ENCODE measurements at places on chromosomes 2 and 18.
A peak's percentile ranks its signal among the peaks of the same experiment; 100 is the strongest.

GRCh38 chr18:37661061-37661460 is 95.5 kb upstream of the CELF4 start:
- no peak for DNase-seq

DNA sequence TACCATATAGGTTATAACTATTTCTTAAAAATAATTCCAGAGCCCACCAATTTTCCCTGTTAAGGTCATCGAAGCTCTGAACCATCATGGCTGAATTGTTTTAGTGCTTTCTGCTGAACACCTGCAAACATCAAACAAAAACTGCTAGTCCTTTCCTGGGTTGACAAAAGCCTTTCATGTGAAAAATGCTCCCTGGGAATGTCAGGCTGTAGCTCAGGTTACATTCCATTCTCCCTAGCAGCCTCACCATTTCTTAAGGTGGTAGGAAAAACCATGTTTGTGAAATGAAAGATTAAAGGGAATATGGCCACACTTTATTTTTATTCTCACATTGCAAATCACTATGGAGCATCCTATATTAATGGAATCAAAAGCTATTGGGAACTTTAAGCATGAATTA is 5.7 kb downstream of the TCF4 start:
- DNase-seq: no peak

GRCh38 chr2:23563673-23564614 is 179.0 kb downstream of the KLHL29 start:
- peak; percentile 54 for DNase-seq

GRCh38 chr2:234981197-234982095 is 29.6 kb downstream of the SH3BP4 start:
- DNase-seq: peak; percentile 99

GRCh38 chr18:59835605-59836379 is 64.0 kb upstream of the PMAIP1 start:
- DNase-seq: no peak

DNA sequence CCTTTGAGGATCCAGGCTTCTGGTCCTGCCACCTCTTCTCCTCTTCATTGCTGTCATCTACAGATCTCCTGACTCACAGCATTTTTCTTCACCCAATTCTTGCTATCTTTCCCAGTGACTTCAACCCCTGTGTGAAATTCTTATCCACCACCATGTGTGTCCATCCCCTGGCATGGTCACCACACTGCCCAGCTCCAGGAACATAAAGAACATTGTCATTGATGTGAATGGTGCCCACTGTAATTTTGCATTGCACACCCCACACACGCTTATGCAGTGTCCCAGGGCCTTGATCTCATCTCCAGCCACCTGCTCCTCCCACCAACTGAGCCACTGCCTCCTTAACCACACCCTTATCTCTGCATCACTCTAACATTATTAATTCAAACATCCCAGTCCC is 85.3 kb downstream of the C1D start:
- no peak for DNase-seq

DNA sequence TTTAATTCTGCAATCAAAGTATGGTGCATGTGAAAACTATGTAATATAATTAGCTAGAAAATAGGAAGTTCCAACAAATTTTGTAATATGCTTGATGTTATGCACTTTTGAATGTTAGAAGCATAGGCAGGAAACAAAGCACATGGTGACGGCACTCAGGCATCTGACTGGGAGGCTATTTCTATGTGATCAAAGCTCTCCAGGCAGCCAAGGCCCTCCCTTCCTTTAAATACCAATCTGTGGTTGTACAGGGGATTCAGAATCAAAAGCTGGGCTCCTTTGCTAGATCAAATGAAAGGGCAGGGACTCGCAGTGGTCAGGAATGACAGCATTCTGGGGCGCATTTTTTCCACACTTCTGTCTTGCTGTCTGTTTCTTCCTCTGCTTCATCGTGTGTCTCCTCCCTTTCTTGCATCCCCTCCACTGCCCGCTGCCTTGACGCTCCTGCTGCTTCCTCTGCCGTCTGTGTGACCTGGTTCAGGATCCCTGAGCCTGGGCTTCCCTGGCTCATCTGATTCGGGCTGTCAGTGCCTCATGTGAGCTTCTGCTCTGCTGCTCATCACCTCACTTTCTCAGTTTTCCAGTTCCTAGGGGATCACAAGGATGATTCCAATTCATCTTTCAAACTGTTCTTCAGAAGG is 30.9 kb downstream of the TMEM182 start:
- DNase-seq: no peak

- DNase-seq: no peak
Measured at GRCh38 chr18:49613641-49614151, 51.8 kb downstream of the LIPG start.

DNA sequence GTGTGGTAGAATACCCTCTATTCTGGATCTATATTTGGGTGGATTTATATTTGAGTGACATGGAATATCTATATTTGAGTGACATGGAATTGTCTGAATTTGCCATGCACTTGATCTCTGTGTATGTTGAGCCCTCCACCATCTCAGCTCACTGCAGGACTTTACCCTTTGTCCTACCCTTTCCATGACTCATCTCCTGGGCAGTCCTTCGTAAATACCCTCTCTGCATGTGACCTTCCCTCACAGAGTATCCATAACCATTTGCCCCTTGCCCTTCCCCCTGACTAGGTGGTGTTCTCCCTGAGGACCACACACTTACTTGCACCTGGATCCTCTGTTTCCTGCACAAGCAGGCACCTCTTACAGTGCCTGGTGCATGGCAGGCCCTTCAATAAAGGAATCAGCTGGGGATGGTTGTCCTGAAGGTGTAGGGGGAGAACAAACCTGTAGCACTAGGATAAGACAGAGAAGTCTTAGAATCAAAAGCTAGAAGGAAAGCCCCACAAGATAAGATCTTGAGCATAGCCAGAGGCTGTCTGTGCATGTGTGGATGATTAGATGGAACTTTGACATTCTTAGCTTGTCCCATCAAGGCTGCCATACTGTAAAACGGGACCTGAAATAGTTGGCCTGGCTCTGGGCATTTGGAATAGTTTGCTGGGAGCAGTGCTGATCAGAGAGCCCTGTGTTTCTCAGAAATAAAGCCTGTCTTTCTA is 230.4 kb downstream of the FHOD3 start:
- DNase-seq: no peak

DNA sequence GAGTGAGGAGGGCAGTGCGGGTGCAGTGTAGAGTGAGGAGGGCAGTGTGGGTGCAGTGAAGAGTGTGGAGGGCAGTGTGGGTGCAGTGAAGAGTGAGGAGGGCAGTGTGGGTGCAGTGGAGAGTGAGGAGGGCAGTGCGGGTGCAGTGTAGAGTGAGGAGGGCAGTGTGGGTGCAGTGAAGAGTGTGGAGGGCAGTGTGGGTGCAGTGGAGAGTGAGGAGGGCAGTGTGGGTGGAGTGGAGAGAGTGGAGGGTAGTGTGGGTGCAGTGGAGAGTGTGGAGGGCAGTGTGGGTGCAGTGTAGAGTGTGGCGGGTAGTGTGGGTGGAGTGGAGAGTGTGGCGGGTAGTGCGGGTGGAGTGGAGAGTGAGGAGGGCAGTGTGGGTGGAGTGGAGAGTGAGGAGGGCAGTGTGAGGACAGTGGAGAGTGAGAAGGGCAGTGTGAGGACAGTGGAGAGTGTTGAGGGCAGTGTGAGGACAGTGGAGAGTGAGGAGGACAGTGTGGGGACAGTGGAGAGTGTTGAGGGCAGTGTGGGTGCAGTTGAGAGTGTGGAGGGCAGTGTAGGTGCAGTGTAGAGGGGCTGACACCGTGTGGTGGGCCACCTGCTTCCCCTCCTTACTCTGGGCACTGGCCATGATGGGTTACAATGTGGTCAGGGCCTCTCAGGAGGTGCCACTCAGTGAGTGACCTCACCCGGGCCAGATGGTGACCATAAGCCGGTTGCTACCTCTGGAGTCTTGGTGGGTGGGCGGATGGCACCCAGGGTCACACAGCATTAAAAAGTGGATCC is 28.5 kb downstream of the INPP4A start:
- DNase-seq: no peak

- no peak for DNase-seq
Measured at GRCh38 chr18:62825382-62825781, 110.0 kb downstream of the PHLPP1 start.

DNA sequence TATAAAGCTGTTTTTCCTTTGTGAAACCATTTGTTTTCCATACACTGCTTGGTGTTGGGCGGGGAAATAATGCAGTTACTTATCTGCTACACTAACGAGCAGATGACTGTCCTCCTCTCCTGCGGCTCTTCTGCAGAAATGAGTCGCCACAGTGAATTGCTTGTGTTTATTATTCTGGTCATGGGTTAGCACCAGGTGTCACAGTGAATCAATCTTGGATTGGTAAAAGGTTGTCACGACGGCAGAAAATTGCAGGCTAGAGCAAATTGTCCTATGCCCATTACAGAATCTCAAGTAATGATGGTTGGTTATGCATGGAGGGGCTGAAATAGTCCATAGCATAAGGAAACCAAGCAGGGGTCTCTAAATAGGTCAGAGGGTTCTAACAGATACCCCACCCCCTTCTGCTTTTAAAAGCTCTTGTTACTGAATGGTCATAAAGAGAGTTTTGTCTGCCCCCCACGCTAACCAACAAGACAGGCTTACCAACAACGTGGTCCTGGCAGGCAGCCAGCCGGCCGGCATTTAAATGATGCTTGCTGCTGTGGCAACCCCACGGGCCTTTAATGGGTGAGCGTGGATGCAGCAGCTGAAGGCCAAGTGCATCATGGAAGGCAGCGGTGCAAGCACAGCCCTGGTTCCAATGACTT is 29.5 kb downstream of the RAB31 start:
- DNase-seq: no peak

GRCh38 chr2:119283873-119284331 is 60.3 kb downstream of the STEAP3 start:
- peak; percentile 58 for DNase-seq

- no peak for DNase-seq
Measured at GRCh38 chr2:118642501-118642900, 204.9 kb downstream of the EN1 start.

GRCh38 chr2:29351916-29352591 is 236.8 kb downstream of the CLIP4 start:
- DNase-seq: no peak

DNA sequence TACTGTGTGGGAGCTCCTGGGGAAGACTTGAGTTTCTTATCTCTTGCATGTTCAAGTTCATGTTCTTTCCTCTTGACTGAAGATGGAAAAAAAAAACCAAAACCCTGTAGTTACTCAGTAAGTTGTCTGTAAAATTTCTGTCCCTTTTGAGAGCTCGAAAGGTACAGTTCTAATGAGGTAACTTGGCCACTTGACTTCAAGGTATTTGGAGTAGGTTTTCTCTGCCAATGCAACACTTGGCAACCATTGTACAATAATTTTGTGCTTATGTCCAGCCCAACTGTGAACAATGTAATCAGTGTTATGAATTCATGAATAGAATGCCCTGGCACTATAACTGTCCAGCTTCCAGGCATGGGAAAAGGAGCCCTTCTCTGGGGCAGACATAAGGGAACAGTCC is 111.0 kb downstream of the LIPG start:
- DNase-seq: no peak

DNA sequence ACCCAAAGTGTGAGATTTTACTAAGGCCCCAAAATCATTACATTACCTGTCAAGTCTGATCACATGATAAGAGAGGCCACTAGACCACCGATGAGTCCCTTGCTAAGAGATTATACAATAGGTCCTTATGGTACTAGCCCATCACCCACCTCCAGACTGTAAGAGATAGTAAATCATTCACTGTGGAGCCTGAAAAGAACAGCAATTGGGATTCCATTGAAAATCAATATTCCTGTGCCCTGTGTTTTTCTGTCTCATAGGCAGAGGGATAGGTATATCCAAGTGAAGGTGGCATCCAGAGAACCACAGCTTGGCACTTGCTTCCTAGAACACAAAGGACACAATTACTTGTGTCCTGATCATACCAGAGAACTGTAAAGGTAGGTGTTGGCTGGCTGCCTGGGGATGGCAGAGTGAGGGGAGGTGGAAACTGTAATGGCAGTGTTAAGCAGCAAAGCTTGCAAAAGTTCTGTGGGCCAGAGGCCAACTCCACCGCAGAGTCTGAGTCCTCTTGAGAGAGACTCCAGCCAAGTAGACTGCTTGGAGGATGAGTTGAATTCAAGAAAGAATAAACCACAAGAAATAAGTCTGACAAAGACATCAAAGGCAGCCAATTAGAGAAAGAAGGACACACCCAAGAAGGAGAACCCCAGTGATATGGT is 102.0 kb upstream of the PIEZO2 start:
- DNase-seq: peak; percentile 49

DNA sequence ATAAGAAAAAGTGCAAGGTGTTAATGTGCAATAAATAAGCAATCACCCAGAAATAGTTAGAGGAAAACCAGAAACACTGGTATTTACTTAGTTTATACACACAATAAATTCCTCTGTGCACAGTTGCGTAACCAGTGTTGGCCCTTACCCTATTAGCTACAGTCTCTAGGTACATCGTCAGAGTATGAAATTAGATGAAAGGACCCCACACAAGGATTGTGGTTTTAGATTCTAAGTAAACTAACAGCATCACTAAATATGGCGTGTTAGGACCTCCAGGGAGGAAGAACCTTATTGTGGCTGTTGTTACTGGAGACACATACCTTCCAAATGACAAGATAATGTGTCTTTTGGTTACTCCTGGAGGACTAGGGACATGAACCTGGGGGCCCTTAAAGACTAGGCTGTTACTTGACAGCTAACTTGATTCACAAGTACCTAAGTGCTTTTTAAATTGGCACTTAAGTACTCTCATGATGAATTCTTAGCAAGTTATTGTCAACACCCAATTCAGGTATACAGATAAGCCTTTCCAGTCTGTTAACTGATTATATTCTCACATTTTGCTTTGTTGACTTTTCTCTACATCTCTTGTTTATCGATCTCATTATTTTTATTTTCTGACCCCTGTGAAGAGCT is 115.3 kb downstream of the FEZ2 start:
- no peak for DNase-seq

DNA sequence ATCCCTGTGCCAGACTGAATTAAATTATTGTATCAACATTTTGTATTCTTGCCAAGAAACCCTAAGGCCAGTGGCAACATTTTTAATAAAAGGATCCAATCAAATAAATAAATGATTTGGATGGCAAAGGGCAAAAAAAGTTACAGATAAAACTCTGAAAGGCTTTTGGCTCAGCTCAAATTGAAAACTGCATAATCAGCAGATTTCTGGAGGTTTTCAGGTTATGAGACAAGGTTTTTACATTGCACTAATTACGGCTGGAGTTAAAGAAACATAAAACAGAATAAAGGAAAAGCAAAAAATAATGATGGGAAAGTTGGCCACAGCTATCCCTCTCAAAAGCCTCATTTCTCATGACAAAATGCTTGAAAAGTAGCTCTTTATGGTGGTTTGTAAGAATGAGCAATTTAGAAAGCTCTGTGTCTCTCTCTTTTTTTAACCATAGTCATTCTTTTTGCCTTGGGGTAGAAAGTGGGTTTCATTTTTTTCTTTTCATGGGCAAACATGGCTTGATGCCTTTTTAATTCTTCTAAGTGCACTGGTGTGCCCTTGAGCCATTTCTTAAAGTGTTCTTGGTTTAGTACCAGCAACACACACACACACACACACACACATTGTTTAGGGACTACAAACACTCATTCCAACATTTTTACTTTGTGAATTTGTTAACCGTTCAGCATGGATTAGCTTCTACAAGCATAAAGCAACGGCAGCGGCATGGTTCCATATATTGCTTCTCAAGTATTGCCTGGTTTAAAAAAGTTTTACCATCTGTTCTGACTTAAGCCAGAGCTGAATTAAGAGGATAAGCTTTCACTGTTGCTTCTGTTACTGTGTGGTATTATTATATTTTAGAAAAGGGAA is 747.1 kb upstream of the FSHR start:
- no peak for DNase-seq

GRCh38 chr2:171279983-171280790 is 119.5 kb upstream of the TLK1 start:
- DNase-seq: no peak

- DNase-seq: no peak
Measured at GRCh38 chr18:29188760-29189159, 1011.8 kb upstream of the CDH2 start.
